Renal pelvis (tissue), 12 donors: ENCODE measurements at places on chromosomes 3 and 15. TPM values are rescaled to one million over a fixed set of nuclear protein-coding genes. Genes with fewer than 3 reads are reported as not detected.
A peak's percentile ranks its signal among the peaks of the same experiment; 100 is the strongest.

ARL13B gene
- polyA plus RNA-seq: 17.2 TPM

DNA sequence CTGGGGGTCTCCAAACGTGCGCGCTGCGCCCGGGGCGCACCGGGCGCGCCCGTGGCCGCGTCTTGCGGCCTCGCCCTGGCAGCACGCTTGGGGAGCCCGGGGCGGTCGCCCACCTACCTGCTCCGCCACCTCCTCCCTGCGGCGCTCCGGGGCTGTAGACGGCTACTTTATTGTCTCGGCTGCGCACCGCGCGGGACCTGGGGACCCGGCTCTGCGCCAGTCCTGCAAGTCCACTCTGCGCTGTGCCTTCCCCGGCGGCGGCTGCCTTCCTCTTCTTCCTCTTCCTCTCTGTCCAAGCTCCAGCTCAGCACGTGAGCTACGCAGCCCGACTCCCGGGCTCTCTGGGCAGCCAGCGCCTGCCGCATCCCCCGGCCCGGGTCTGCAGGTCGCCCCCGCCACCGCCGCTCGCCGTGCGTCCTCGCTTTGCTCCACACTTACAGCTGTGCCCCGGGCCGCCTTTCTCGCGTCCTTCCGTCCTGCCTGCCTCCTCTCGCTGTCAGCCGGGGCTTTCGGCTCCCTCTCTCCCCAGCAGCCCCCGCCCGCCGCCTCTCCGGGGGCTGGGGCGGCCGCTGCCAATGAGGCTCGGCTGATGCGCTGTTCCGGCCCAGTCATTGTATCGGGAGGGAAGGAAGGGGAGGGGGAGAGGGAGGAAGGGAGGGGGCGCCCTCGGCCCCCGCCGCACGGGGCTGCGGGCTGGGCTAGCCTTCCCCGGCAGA lies 156.4 kb upstream of the FRMD4B start:
- peak; percentile 39 for DNase-seq

LXN gene
- polyA plus RNA-seq: 21.6 TPM

DNA sequence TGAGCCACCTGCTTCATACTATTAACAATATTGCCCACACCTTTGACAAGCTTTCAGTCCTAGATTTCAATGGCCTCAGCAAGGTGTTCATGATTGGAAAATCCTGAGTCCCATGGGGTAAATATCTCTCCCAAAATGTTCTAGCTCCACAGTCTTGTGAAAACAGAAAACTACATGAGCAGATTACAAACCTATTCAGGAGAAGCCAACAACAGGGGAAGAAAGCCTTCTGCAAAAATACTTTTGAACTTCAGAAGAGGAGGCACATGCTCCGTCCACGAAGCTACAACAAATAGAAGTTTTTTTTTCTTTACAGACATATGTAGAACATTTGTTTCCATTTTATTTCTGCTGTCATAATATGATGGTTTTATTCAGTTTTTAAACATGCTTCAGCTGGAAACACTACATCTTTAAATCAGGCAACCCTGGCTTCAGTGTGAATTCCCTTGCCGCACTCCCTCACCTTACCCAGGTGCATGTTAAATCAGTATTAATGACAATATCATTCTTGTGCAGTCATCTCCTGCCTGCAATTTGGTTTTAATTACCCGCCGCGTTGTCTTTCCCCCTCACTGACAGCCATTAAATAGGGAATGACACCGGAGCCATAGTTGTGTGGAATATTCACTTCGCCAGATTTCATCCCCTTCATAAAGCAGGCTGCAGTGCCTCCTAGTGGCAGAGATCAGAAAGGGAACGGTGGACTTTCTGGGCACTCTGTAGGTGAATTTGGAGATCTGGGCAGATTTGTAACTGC lies 725.5 kb upstream of the ARRDC4 start:
- peak; percentile 90 for DNase-seq

GRCh38 chr15:80562033-80562432 lies 133.1 kb upstream of the ABHD17C start:
- DNase-seq: no peak

CTXN2 gene
- polyA plus RNA-seq: 0.10 TPM

DNA sequence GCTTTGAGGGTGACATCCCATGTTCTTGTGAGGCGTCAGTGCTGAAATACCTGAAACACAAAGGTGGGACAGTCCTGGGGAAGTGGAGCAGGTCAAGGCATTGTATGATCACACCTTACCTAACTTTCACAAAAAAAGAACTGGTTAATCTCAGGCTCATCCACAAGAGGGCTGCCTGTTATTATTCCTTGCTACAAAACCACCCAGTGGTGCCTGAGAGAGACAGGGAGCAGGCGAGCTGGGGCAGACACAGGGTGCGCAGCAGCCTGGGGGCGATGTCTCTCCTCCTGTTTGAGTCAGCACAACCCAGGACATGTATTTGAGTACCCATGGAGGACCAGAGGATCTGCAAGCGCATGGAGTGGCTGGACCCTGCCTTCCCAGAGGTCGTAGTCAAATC lies 316.8 kb upstream of the ATP10A start:
- DNase-seq: no peak

GRCh38 chr3:134611516-134611915 lies 39.3 kb downstream of the KY start:
- no peak for DNase-seq

SERINC4 gene
- not detected for polyA plus RNA-seq

- DNase-seq: no peak
Observed at GRCh38 chr15:96365781-96366525, 35.5 kb downstream of the NR2F2 start.

- DNase-seq: no peak
Observed at GRCh38 chr3:1117843-1118473, 25.1 kb downstream of the CNTN6 start.

GRCh38 chr3:46971742-46972141 lies 4.8 kb downstream of the CCDC12 start:
- no peak for DNase-seq

EHHADH gene
- polyA plus RNA-seq: 31.3 TPM

GRCh38 chr15:79366691-79367090 lies 55.8 kb downstream of the TMED3 start:
- no peak for DNase-seq

GRCh38 chr15:68343579-68344225 lies 66.2 kb downstream of the FEM1B start:
- DNase-seq: no peak

C15orf39 gene
- polyA plus RNA-seq: 10.4 TPM

DNA sequence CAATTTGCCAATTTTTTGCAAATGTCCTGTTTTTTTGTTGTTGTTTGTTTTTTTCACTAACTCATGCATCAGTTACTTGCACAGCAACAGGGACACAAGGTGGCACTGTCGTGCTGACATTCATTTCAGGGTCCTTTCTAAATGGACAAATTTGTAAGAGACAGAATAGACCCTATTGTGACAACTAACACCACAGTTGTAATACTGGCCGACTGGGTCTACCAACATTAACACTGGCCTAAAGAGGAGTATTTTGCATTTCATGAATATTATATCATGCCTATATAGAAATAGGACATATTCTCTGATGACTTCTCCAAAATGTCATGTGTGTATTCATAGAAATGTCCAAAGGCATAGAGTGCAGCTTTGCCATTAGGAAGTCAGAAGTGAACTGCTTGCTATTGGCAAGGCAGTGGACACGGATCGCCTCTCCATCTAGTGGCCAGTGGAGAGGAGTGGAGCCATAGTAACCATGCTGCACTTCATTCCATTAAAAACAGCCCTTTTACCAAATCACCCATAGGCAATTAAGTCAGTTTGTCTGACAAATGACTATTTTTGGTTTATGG lies 54.8 kb downstream of the ZBTB20 start:
- DNase-seq: peak; percentile 62

CAND2 gene
- 10.2 TPM for polyA plus RNA-seq

DNA sequence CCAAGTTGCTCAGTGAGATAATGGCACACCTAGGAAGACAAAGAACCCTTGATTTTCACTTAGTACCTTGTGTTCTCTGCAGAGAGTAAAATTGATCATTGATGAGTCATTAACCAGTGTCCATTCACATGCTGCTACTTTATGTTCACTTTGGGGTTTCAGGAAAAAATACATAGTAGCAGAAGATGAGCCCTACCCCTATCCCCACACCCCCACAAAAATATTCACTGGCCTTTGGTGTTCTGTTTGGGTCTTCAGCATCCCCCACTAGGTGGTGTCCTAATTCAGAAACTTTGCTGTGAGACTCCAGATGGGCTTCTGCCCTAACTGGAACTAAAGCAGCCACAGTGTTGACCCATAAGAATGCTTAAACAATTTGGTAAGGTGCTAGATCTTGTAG lies 178.8 kb downstream of the KLHL25 start:
- no peak for DNase-seq

TMC3 gene
- 0.24 TPM for polyA plus RNA-seq

GOLGA6A gene
- polyA plus RNA-seq: not detected
